ENCODE measurements at places on chromosomes 6 and 20.

GRCh38 chr6:143323729-143324470, 126.6 kb downstream of the ADAT2 start:
- no peak for DNase-seq

- no peak for DNase-seq
Measured at GRCh38 chr6:170545405-170545804, 7.7 kb downstream of the PSMB1 start.

DNA sequence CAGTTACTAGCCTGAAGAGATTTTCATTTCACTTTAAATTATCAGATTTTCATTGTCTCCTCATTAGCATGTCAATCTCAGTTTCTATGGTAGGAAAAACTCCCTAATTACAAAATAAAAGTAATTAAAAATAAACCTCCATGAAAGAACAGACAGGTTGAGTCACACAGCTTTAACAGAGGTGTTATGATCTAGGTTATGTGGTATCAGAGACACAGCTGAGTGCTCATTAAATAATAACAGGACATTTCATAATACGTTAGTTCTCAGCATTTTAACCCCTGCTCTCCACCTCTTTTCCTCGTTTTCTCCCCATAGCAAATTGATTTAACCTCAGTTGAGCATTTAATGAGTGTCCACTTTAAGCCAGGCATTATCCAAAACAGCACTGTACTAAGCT, 21.9 kb downstream of the TPBG start:
- no peak for DNase-seq

GRCh38 chr6:143525356-143525755, 13.8 kb upstream of the FUCA2 start:
- DNase-seq: no peak

GRCh38 chr6:5898102-5898501, 108.6 kb downstream of the NRN1 start:
- DNase-seq: no peak

DNA sequence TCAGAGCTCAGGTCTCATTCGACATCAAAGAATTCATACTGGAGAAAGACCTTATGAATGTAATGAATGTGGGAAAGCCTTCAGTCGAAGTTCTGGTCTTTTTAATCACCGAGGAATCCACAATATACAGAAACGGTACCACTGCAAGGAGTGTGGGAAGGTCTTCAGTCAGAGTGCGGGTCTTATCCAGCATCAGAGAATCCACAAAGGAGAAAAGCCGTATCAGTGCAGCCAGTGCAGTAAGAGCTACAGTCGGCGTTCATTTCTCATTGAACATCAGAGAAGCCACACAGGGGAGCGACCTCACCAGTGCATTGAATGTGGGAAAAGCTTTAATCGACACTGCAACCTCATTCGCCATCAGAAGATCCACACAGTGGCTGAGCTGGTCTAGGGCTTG, 7.7 kb downstream of the ZSCAN9 start:
- DNase-seq: no peak

Measured in stimulated activated CD8-positive, alpha-beta memory T cell treated with anti-CD3 and anti-CD28 coated beads, Interleukin-12 subunit alpha, Interleukin-12 subunit beta, amount 100 ng/mL, for 4 hours (primary cell).